ENCODE measurements at places on chromosomes 2 and 18.

- no peak for DNase-seq
Measured at GRCh38 chr18:77161961-77162360, 29.4 kb upstream of the MBP start.

- DNase-seq, result no peak
Measured at GRCh38 chr18:74645679-74646078, 48.0 kb downstream of the ZNF407 start.

GRCh38 chr2:190477661-190478454 lies 56.7 kb downstream of the NEMP2 start:
- no peak for DNase-seq

DNA sequence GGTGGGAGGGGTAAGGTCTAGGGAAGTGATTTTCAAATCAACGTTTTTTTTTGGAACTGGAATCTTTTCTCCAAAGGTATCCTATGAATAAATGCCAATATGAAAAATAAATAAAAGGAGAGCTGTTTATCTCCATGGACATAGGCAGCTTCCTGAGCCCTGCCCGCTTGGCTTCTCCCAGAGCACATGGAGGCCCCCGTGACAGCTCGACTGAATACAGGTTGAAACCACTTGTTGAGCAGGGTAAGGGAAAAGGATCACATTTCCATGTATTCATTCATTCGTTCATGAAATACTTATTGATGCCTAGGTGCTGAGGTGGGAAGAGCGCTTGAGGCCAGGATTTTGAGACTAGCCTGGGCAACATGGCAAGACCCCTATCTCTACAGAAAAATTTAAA lies 64.8 kb downstream of the MARCHF4 start:
- no peak for DNase-seq

DNA sequence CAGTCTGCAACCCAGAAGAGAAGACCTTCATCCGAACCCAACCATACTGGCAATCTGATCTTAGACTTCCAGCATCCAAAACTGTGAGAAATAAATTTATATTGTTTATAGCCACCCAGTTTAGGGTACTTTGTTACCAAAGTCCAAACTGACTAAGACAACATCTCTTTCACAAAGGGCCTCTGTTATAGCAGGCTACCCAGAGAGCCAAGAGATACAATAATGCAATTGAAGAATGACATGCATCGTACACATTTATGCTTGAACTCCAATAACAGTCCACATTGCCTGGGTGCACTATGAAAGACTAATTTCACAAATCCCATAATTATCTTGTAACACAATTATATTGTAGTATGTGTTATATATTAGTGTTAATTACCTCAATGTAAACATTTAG lies 39.1 kb upstream of the ANKRD44 start:
- no peak for DNase-seq

DNA sequence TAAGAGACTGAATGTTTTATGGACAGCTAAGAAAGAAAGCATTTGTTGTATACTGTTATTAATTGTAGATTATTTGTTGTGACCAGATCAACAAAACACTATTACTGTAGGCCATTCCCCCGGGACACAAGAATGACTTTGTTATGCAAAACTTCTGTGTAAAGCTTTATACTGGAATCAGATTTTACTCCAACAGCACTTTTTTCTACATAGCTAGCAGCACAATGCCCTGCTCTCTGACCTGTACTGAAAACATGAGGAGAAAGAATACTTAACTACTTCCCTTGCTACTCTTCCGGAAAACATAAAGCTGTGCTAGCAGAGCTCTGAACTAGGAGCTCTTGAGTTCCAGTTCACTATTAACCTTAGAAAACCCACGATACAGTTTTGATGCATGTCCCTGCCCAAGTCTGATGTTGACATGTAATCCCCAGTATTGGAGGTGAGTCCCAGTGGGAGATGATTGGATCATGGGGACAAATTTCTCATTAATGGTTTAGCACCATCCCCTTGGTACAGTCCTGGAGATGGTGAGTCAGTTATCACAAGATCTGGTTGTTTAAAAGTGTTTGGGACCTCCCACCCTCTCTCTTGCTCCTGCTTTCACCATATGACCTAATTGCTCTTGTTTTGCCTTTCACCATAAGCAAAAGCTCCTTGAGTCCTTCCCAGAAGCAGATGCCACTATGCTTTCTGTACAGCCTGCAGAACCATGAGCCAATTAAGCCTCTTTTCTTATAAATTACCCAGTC lies 601.1 kb upstream of the PIK3C3 start:
- no peak for DNase-seq

DNA sequence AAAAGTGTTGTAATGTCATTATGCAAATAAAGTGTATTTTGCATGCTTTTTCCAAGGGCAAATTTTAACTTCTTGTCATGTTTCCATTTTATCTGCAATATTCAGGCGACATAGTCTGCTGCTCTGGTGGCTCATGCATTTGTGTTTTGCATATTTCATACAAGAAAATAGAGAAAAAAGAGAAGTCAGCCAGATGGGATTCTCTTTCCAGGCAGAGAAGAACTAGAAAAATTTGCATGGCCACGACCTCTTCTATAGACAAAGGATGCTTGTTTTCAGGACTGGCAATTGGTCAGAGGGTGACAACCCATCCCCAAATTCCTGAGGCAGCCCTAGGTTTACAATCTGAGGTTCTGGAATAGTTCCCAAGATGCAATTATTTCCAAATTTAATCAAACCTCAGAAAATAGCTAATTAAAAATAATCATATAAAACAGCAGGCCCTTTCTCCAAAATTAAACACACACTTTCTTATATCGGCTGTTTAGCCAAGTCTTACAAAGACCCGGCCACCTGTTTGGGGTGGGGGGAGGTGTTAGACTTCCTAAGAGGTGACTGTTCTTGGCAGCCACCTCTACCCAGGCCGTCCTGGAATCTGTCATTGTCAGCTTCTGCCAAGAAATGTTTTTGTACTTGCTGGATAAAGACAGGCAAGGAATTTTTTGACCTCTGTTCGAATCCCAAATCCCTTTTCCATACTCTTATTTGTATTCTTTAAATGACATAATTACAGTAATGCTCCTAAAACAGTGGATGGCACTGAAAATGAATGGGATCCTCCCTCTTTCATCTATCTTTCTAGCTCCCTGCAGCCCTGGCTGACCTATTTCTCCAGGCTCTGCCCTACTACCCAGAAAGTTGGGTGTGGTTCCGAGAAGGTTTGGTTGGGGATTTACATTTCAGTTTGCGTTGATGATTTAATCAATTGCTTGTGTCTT lies 20.8 kb upstream of the SOS1 start:
- DNase-seq, result no peak

GRCh38 chr2:6576302-6576701 lies 289.4 kb downstream of the CMPK2 start:
- no peak for DNase-seq

- no peak for DNase-seq
Measured at GRCh38 chr2:214853906-214854305, 44.4 kb upstream of the BARD1 start.

GRCh38 chr2:161580426-161580825 lies 43.8 kb upstream of the SLC4A10 start:
- DNase-seq, result no peak

DNA sequence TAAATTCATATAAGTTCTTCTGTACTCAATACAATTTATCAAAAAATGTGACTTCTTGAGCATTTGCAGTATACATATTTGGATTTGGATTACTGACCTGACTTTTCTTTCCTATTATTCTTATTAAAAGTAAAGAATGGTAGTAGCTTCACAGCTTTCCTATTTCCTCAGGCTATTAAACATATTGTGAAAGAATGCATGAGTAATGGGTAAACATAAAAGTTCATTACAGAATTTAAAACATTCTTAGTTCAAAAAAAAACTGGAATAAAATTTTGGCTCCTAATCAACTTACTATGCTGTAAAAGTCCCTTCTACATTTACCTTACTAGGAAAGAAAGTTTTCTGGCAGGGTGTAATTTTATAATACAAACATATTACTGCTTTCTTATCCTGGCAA lies 27.3 kb upstream of the C2orf66 start:
- no peak for DNase-seq

- no peak for DNase-seq
Measured at GRCh38 chr18:26286008-26286407, 59.8 kb downstream of the TAF4B start.

- no peak for DNase-seq
Measured at GRCh38 chr18:44671914-44672313, 8.8 kb upstream of the SETBP1 start.

GRCh38 chr2:234722176-234722575 lies 225.3 kb upstream of the ARL4C start:
- no peak for DNase-seq

DNA sequence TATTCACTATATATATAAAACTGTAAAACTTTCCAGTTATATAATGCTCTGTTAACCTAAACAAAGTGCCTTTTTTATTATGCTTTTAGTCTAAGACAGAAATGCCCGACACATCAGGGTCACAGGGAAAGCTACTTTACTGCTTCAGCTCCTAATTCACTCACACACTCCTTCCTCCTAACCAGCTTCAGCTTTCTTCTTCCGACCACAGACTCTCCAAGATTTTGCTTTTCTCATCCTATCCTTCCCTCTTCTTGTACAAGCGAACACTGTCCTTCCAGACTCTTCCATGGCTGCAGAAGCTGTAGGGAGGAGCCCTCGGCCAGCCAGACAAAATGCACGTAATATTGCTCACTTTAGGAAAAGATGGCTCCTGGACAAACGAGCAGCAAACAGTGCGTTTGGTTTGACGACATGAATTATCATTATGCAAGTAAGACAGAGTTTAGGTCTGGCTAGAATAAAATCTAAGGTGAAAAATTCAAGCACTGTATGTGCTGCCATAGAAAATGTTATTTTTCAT lies 47.5 kb upstream of the HNRNPA3 start:
- DNase-seq, result no peak

DNA sequence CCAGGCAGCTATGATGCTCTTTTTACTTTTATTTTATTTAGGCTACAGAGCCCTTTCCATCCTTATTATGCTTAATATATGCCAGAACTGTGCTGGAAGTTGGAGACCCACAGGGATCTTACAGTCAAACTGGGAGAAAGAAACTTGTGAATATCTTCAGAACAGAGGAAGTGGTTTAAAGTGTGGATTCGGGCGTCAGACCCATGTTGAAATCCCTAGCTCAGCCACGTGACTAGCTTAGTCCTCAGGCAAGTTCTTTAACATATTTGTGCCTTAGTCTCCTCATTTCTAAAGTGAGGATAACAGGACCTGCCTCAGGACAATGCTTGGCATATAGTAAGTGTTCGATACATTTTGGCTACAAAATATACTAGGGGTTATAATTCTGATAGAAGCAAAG lies 59.1 kb downstream of the MAP3K20 start:
- DNase-seq, result no peak

GRCh38 chr18:10440884-10441283 lies 13.6 kb upstream of the APCDD1 start:
- DNase-seq, result no peak

DNA sequence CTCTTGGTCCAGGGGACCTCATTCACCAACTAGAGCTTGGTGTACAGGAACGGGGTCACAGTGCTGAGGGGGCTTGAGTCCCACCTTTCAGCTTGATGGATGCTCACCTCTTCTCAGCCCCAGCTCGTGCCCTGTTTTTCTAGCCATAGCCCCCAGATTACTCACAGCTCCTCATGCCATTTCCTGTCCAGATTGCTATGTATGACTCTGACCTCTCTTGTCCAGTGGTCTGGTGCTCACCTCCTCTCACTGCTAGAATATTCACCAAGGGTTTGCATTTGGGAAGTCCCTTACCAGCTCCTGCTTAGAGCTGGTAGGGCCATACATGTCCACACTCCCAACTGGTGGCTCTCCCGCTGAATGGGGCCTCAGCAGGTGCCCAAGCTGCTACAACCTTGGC lies 5.9 kb downstream of the LBX2 start:
- no peak for DNase-seq

DNA sequence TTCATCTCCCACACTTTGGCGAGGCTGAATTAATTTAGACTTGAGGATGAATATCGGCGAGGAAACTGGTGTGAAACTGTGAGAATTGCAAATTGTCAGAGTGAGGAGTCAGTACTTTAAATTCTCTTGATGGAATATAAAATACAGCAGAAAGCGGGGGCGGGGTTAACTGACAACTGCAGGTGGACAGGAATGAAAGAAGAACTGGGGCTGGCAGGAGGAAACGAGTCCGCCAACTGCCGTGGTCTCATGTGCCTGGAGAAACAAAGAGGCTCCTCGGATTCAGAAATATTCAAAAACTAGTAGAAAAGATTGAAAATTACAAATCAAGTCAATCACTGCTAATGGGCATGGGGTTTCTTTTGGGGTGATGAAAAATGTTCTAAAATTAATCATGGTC lies 44.3 kb downstream of the MOGAT1 start:
- no peak for DNase-seq

DNA sequence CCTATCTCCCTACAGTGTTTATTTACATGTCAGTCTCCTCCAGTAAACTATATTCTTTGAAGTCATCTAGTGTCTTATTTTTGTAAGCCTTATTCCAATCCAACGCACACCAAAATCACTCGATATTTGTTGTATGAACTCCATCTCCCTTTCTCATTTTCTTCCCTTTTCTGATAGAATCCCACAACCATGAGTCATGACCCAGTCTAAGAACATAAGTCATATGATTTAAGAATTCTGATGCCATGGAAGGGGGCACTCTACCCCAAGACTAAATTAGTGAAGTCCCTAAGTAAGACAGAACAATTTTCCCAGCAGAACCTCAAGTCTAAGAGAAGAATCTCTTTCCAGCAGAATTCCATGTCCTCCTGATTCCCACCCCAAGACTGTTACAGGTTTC lies 5.4 kb downstream of the CHMP3 start:
- no peak for DNase-seq

GRCh38 chr18:24497031-24497754 lies 36.8 kb downstream of the HRH4 start:
- DNase-seq, result no peak

GRCh38 chr2:194103941-194104659 lies 1552.9 kb upstream of the SLC39A10 start:
- DNase-seq, result no peak

- DNase-seq, result no peak
Measured at GRCh38 chr2:212249451-212249850, 289.2 kb downstream of the ERBB4 start.

DNA sequence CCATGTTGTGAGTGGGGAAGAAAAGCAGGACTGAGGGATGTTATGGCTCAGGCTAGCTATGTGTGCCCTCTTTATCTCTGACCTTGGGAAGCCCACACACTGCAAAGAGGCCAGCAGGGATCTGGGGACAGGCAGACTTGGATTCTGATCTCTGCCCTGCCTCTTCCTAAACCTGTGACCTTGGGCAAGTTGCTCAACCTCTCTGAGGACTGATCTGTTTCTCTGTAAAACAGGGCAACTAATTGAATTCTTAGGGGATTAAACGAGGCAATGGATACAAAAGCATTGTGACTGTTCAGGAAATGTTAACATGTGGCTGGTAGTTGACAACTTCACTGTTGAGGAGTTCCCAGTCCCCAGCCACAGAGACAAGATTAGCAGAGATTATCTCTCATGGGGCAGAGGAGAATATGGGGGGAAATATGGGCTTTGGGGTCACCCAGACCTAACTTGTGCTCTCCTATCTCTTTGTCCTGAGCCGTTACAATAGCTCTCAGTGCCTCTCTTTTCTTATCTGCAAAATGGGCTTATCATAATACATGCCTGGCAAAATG lies 184.7 kb upstream of the GLI2 start:
- no peak for DNase-seq

Measured in activated naive CD8-positive, alpha-beta T cell treated with anti-CD3 and anti-CD28 coated beads, Interleukin-2, amount 50 U/mL, for 24 hours (primary cell).